Activated B cell treated with CpG ODN at 0.5 μM for 24 hours (primary cell): ENCODE measurements at places on chromosomes 4 and X. TPM values are rescaled to one million over a fixed set of nuclear protein-coding genes. Genes with fewer than 3 reads are reported as not detected.

The SCD5 gene
- total RNA-seq = not detected in 2 replicates

The HELT gene
- total RNA-seq = not detected in 2 replicates

The GDPD2 gene
- total RNA-seq = not detected in 2 replicates

The TRIM60 gene
- total RNA-seq = not detected in 2 replicates

The DDX53 gene
- not detected in 2 replicates for total RNA-seq

The PNMA6A gene
- 0.38 and 0.44 TPM in 2 replicates for total RNA-seq

GRCh38 chrX:96924581-96924980, 40.9 kb downstream of the RPA4 start:
- no peaks in the 10 kb centered on the region for H3K27me3 ChIP-seq
- DNase-seq = no peak
- no peak overlapping the region for H3K4me3 ChIP-seq
- H3K36me3 ChIP-seq = peaks cover 4% of the 10 kb centered on the region

- H3K4me3 ChIP-seq = no peak overlapping the region
- H3K27me3 ChIP-seq = peaks cover 5% of the 10 kb centered on the region
- no peaks in the 10 kb centered on the region for H3K36me3 ChIP-seq
- no peak overlapping the region for H3K27ac ChIP-seq
- no peak for DNase-seq
- H3K4me1 ChIP-seq = no peaks in the 10 kb centered on the region
These were observed 98.4 kb downstream of the PRSS12 start for GRCh38 chr4:118254368-118254767.

- H3K4me1 ChIP-seq = peaks cover 4% of the 10 kb centered on the region
- H3K4me3 ChIP-seq = no peak overlapping the region
- no peak for DNase-seq
- no peak overlapping the region for H3K27ac ChIP-seq
- H3K36me3 ChIP-seq = peaks cover 66% of the 10 kb centered on the region
These were observed 28.3 kb downstream of the ENOPH1 start for GRCh38 chr4:82458729-82459128.

DNA sequence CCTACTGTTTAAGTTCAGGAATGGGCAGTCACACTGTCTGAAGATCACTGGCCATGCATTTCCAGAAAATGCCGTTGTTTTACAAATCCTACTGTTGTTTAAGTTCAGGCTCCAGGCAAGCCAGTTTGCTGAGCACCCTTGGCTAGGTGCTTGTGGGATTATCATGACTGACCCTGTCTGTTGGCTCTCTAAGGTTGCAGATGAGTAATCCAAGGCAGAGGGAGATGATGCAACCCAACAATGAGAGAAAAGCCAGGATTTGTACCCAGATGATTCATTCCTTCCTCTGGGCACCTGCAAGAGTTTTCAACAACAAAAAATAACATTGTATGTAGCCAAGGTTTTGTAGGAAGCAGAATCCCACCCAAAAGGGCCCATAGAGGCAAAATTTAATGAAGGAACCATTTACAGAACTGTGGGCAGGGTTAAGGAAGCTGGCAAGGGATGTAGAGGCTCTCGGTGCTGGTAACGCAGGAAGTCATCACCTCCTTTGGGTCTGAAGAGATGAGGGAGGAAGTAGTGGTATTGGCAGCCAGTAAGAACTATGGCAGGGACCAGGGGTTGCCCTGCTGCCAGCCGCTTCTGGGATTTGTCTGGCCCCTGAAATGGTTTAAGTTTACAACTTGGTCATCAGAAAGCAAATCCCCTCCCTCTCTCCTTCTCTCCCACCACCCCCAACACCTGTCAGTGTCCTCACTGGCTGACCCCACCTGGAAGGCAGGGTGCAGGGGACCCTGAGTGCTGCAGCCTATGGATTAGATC, 54.8 kb downstream of the MSX1 start:
- no peaks in the 10 kb centered on the region for H3K27me3 ChIP-seq
- DNase-seq = no peak
- no peaks in the 10 kb centered on the region for H3K36me3 ChIP-seq
- H3K4me3 ChIP-seq = no peak overlapping the region
- H3K4me1 ChIP-seq = peaks cover 3% of the 10 kb centered on the region

GRCh38 chr4:75997946-75998345, 7.2 kb upstream of the SDAD1 start:
- DNase-seq = no peak
- H3K27me3 ChIP-seq = no peaks in the 10 kb centered on the region
- H3K27ac ChIP-seq = no peak overlapping the region
- H3K4me1 ChIP-seq = no peaks in the 10 kb centered on the region
- H3K4me3 ChIP-seq = no peak overlapping the region

- H3K36me3 ChIP-seq = no peaks in the 10 kb centered on the region
- DNase-seq = no peak
- H3K4me3 ChIP-seq = no peak overlapping the region
- peaks cover 4% of the 10 kb centered on the region for H3K27me3 ChIP-seq
These were observed 165.8 kb upstream of the SFRP2 start for GRCh38 chr4:153954654-153955053.

DNA sequence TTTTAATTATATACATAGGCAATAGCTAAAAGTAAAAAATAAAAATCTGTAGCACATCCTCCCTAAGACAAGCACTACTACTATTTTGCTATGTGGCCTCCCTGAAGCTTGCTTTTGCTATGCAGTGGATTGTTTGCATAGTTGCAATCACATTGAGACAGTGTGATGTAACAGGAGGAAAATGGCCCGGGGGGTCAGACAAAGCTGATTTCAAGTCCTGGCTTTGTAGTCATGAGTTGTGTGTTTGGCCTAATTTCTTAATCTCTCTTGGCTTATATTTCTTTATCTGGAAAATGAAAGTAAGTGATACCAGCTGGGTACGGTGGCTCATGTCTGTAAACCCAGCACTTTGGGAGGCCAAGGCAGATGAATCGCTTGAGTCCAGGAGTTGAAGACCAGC, 166.6 kb downstream of the LHFPL1 start:
- H3K27me3 ChIP-seq = no peaks in the 10 kb centered on the region
- no peak overlapping the region for H3K4me3 ChIP-seq
- H3K4me1 ChIP-seq = no peaks in the 10 kb centered on the region
- no peaks in the 10 kb centered on the region for H3K36me3 ChIP-seq
- H3K27ac ChIP-seq = no peak overlapping the region

DNA sequence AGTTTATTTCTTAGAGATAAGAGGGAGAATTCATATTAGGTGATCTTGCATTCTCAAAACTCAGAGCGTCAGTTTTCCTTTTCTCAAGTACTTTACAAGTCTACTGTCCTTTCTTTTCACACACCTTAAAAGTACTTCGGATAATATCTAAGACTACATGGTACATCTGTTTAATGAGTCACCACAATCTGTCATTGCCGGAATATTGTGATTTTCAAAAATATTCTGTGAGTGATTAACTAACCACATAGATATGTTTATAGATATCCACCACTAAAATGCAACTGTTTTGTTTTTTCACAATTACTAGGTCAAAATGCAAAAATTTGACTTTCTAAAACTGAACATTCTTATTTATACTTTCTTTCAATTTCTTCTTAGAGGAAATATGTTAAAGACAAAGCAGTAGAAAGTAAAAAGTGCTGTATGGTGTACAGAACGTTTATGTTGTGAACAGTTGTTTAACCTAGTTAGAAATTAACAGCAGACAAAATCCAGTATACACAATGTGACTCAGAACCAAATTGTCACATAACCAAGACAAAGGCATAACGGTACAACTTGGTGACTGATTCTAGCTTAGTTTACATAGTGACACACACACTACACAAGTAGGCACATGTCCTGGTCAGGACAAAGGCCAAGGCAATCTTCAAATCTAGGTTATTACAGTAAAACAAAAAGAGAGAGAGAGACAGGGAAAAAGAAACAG, 482.9 kb downstream of the NAF1 start:
- no peaks in the 10 kb centered on the region for H3K36me3 ChIP-seq
- no peaks in the 10 kb centered on the region for H3K4me1 ChIP-seq
- H3K27me3 ChIP-seq = no peaks in the 10 kb centered on the region
- no peak overlapping the region for H3K27ac ChIP-seq
- H3K4me3 ChIP-seq = no peak overlapping the region

- no peaks in the 10 kb centered on the region for H3K27me3 ChIP-seq
- DNase-seq = no peak
- peaks cover 10% of the 10 kb centered on the region for H3K36me3 ChIP-seq
- peak overlapping the region; percentile 64 for H3K4me3 ChIP-seq
- peak overlapping the region; percentile 82 for H3K27ac ChIP-seq
- H3K4me1 ChIP-seq = peaks cover 84% of the 10 kb centered on the region
These were observed 2.8 kb upstream of the SEL1L3 start for GRCh38 chr4:25865586-25865985.

GRCh38 chr4:169070071-169070894, 60.2 kb upstream of the CBR4 start:
- H3K27ac ChIP-seq = no peak overlapping the region
- no peak for DNase-seq
- no peak overlapping the region for H3K4me3 ChIP-seq

DNA sequence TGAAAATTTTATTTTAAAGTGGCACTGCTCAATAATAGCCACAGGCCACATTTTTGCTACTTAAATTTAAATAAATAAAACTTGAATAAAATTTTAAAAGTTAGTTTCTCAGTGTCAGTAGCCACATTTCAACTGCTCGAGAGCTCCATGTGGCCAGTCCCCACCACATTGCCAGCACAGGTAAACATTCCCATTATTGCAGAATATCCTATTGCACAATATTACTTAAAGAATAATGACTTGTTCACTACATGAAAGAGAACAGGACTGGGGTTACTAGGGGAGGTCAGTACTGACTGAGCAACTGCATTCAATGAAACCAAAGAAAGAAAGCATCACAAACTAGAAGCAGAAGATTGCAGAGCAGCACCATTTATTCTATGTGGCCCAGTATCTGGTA, 2201.6 kb upstream of the TENM3 start:
- H3K4me1 ChIP-seq = no peaks in the 10 kb centered on the region
- H3K27ac ChIP-seq = no peak overlapping the region
- H3K4me3 ChIP-seq = no peak overlapping the region
- DNase-seq = no peak
- no peaks in the 10 kb centered on the region for H3K36me3 ChIP-seq

- peak overlapping the region; percentile 99 for H3K4me3 ChIP-seq
- peak overlapping the region; percentile 43 for H3K27ac ChIP-seq
- peaks cover 46% of the 10 kb centered on the region for H3K4me1 ChIP-seq
- H3K27me3 ChIP-seq = no peaks in the 10 kb centered on the region
- DNase-seq = no peak
These were observed 824 bp downstream of the LRPAP1 start for GRCh38 chr4:3531318-3531878.

GRCh38 chrX:25007059-25008053, 8.4 kb downstream of the ARX start:
- peaks cover 16% of the 10 kb centered on the region for H3K4me1 ChIP-seq
- no peak for DNase-seq
- no peaks in the 10 kb centered on the region for H3K36me3 ChIP-seq
- no peak overlapping the region for H3K4me3 ChIP-seq
- H3K27ac ChIP-seq = no peak overlapping the region
- H3K27me3 ChIP-seq = peaks cover 29% of the 10 kb centered on the region
